Activated CD4-positive, alpha-beta T cell treated with anti-CD3 and anti-CD28 coated beads, Interleukin-2, amount 10 ng/mL, durations not matched to agents 7 days and 5 days (primary cell): ENCODE measurements at places on chromosomes 1 and 21. TPM values are rescaled to one million over a fixed set of nuclear protein-coding genes. Genes with fewer than 3 reads are reported as not detected.

DNA sequence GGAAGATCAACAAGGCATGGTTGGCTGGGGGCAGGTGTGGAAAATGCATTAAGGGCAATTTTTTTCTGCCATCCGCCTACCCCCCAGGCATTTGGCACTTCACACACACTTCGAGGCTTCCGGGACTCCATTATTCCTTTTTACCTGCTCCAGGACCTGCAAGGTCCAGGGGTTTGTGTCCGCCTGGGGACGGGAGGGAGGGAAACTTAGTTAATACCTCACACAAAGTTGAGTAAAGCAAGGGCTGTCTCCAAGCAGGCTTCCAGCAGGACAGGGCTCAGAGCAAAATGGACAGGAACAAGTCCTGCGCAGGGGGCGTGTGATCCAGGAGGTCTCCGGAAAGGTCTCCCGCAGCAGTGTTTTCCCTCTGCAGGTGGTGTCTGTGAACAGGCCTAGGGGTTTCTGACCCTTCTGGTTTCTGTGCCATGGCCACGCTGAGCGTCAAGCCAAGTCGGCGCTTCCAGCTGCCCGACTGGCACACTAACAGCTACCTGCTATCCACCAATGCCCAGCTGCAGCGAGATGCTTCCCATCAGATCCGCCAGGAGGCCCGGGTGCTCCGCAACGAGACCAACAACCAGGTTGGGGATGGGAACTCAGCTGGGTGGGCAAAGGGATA is 712 bp downstream of the TEKT2 start:
- DNase-seq = no peak

GRCh38 chr1:26419494-26419893 is 8.9 kb downstream of the LIN28A start:
- no peak for DNase-seq

DNA sequence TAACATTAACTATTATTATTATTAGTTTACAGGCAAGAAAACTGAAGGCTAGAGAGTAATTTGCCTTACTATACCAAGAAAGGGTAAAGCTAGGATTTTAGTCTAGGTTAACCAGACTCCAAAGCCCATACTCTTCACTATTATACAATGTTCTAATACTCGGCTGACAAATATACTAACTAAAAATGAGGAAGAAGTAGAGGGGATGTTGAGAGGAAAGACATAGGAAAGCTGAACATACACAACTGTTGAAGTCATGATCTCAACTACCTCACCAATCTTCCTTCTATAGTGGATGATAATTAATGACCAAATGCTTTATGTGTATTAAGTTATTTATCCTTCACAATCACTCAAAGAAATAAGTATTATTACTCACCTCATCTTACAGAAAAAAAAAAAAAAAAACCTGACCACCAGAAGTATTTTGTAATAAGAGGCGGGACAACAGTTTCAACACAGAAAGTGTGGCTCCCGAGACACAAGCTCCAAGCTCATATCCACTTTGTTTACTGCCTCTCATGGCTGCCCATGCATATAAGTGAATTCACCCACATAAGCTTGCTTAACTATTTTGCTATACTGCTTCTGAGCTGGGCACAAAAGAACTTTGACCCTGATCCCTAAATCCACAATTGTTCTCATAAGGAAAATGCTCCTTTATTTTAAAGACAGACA is 78.0 kb downstream of the USP1 start:
- no peak for DNase-seq

DNA sequence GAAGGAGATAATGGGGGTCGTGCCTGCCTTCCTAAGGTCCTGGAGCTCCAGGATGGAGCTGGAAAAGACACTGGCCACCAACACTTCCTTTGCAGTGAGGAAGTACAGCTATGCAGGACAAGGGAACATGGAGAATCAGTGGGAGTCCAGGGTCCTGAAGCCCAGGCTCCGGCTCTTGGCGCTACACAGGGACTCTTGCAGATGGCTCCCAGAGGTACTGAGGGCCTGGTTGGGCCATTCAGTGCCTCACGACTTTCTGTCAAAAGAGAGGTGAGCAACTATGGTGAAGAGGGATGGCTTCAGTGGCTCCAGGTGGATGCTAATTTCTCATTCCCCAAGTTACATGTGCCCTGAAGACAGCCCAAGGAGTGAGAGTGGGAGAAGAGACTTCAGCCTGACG is 1.8 kb upstream of the ETNK2 start:
- DNase-seq = no peak

- DNase-seq = no peak
Measured at GRCh38 chr21:38810034-38810825, 4.5 kb downstream of the ETS2 start.

GRCh38 chr1:19436716-19437476 is 48.4 kb downstream of the CAPZB start:
- no peak for DNase-seq

SPRR4 gene
- not detected for total RNA-seq
